Activated naive CD8-positive, alpha-beta T cell treated with anti-CD3 and anti-CD28 coated beads for 36 hours (primary cell): ENCODE measurements at places on chromosomes 4 and X. TPM values are rescaled to one million over a fixed set of nuclear protein-coding genes. Genes with fewer than 3 reads are reported as not detected.

Gene MAGEA12
- total RNA-seq = not detected

DNA sequence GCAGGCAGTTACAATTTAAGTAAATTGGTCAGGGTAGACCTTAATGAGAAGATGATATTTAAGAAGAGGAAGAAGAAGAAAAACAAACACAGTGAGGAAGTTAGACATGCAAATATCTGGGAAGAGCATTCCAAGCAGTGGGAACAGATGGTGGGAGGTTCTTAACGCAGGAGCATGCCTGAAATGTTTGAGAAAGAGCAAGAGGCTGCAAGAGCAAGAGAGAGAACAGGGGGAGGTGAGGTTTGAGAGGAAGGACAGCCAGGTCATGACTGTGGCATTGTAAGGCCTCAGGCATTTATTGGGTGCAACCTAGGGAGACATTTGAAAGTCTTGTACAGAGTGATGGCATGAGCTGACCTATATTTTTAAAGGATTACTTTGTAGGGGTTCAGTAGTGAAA is 136.0 kb downstream of the UGT8 start:
- DNase-seq = no peak
- peaks cover 5% of the 10 kb centered on the region for H3K27me3 ChIP-seq
- no peak overlapping the region for H3K4me3 ChIP-seq
- no peaks in the 10 kb centered on the region for H3K4me1 ChIP-seq
- H3K36me3 ChIP-seq = no peaks in the 10 kb centered on the region

GRCh38 chrX:43641691-43642090 is 14.4 kb upstream of the MAOA start:
- no peaks in the 10 kb centered on the region for H3K36me3 ChIP-seq
- H3K4me1 ChIP-seq = no peaks in the 10 kb centered on the region
- H3K27ac ChIP-seq = no peak overlapping the region
- H3K4me3 ChIP-seq = no peak overlapping the region
- H3K27me3 ChIP-seq = no peaks in the 10 kb centered on the region
- no peak for DNase-seq

- H3K4me1 ChIP-seq = no peaks in the 10 kb centered on the region
- H3K27me3 ChIP-seq = no peaks in the 10 kb centered on the region
- H3K4me3 ChIP-seq = no peak overlapping the region
- no peak overlapping the region for H3K27ac ChIP-seq
These were observed 35.6 kb upstream of the DCAF8L1 start for GRCh38 chrX:28016823-28017222.

DNA sequence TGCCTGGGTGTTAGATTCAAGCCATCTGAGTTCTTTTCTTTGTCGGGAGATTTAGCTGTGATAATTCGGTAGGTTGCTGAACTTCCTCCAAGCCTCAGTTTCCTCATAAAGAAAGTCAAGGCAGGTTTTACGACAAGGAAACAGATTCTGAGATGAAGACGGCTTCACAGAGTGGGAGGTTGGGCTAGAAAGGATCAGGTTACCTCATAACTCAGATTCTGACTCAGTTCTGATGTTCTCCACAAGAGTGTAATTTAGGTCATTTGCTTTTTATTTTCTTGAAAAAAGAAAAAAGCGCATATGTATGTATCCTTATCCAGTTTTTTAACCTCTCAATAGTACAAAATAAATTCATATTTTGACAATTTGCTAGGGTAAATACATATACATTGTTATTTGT is 47.2 kb upstream of the ELOVL6 start:
- no peak for DNase-seq
- no peaks in the 10 kb centered on the region for H3K36me3 ChIP-seq
- peaks cover 17% of the 10 kb centered on the region for H3K27me3 ChIP-seq
- no peak overlapping the region for H3K27ac ChIP-seq
- no peaks in the 10 kb centered on the region for H3K4me1 ChIP-seq

DNA sequence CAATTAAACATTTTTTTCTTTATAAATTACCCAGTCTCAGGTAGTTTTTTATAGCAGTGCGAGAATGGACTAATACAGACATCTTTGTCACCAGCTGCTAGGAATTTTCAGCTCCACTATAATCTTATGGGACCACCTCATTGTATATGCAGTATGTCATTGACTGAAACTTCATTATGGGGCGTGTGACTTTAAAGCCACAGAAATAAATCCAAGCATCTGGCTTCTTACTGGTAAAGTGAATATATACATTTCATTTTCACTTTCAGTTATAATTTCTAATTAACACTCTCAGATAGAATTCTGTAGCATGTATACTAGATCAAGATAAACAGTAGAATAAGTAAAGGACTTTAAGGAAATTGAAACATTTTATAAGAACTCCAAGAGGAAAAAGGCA is 21.9 kb downstream of the IL15 start:
- H3K27ac ChIP-seq = no peak overlapping the region
- no peak overlapping the region for H3K4me3 ChIP-seq
- no peaks in the 10 kb centered on the region for H3K36me3 ChIP-seq
- no peaks in the 10 kb centered on the region for H3K27me3 ChIP-seq
- H3K4me1 ChIP-seq = no peaks in the 10 kb centered on the region

DNA sequence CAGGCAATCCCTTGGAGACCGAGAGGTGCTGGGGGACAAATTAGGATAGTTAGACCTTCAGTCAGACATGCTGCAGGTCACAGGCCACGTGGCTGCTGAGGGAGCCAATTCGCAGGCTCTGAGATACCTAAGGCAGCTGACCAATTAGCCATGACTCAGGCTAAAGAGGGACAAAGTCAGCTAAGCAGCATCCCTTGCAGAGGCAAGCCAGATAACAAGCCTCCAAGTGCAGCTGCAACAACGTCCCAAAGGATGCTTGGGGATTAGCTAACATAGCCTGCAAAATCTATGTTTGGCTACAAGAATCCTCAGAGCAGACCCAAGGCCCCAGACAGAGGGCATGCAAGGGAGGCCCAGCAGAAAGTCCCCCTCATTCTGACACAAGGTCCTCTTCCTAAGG is 93.5 kb downstream of the SEL1L3 start:
- H3K36me3 ChIP-seq = peaks cover 13% of the 10 kb centered on the region
- H3K4me1 ChIP-seq = no peaks in the 10 kb centered on the region
- H3K27ac ChIP-seq = no peak overlapping the region
- no peak overlapping the region for H3K4me3 ChIP-seq
- no peak for DNase-seq

Gene OTC
- total RNA-seq = not detected

Gene GUF1
- 54.1 TPM for total RNA-seq

GRCh38 chr4:76257824-76258223 is 6.3 kb downstream of the FAM47E start:
- no peak overlapping the region for H3K27ac ChIP-seq
- DNase-seq = no peak
- H3K4me3 ChIP-seq = no peak overlapping the region
- no peaks in the 10 kb centered on the region for H3K36me3 ChIP-seq
- no peaks in the 10 kb centered on the region for H3K4me1 ChIP-seq
- peaks cover 27% of the 10 kb centered on the region for H3K27me3 ChIP-seq

- H3K4me3 ChIP-seq = no peak overlapping the region
- DNase-seq = no peak
- H3K27ac ChIP-seq = no peak overlapping the region
- H3K27me3 ChIP-seq = no peaks in the 10 kb centered on the region
- peaks cover 71% of the 10 kb centered on the region for H3K36me3 ChIP-seq
These were observed 200.0 kb downstream of the TBCK start for GRCh38 chr4:106116025-106116424.

Gene JCHAIN
- not detected for total RNA-seq

DNA sequence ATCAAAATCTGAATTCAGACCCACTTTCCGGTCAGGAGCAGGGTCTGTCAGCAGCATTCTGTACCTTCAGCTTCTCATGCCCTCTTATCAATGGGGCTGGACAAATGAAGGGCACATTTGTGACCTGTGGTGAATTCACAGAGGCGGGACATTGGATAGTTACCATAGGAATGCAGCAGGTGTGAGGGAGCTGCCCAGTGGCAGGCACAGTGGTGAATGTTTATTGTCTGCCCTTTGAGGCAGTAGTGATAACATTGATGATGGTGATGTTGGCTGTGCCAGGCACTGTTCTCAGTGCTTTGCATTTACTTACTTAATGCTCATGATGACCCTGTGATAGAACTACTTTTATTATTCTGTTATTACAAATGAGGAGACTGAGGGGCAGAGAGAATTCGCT is 101.2 kb upstream of the KIT start:
- H3K27me3 ChIP-seq = peaks cover 6% of the 10 kb centered on the region
- no peak for DNase-seq
- H3K4me1 ChIP-seq = no peaks in the 10 kb centered on the region
- H3K36me3 ChIP-seq = no peaks in the 10 kb centered on the region

DNA sequence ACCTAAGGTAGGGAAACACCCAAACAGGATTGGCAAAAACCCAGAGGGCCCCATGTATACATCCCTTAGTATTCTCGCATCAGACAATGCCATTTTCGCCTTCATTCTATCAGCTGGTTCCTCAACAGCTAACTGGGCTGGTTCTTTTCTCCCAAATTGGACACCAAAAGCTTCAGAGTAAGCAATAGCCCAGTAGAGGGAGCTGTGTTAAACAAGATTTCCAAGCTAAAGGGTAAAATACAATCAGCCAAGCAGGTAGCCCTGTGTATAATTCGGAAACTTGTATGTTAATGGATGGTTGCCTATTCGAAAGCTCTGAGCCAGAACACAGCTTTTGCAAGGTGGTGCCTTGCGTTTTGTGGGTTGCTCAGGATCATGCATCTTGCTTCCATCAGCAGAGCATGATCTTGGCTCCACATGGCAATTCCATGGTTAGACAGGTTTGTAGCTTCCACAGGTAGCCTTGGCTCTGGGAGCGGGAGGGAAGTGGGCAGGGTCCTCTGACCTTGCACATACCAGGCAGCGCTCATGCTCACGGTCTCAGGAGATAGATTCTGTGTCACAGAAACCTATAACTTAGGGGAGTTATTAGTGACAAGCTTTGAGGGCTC is 115.2 kb upstream of the LNX1 start:
- no peak overlapping the region for H3K4me3 ChIP-seq
- H3K4me1 ChIP-seq = peaks cover 12% of the 10 kb centered on the region
- H3K27me3 ChIP-seq = peaks cover 31% of the 10 kb centered on the region
- no peak for DNase-seq
- H3K36me3 ChIP-seq = no peaks in the 10 kb centered on the region
- H3K27ac ChIP-seq = no peak overlapping the region

- DNase-seq = no peak
- H3K36me3 ChIP-seq = peaks cover 4% of the 10 kb centered on the region
- no peaks in the 10 kb centered on the region for H3K27me3 ChIP-seq
- peaks cover 10% of the 10 kb centered on the region for H3K4me1 ChIP-seq
- no peak overlapping the region for H3K4me3 ChIP-seq
- no peak overlapping the region for H3K27ac ChIP-seq
These were observed 73.9 kb downstream of the CASP3 start for GRCh38 chr4:184575306-184575705.

DNA sequence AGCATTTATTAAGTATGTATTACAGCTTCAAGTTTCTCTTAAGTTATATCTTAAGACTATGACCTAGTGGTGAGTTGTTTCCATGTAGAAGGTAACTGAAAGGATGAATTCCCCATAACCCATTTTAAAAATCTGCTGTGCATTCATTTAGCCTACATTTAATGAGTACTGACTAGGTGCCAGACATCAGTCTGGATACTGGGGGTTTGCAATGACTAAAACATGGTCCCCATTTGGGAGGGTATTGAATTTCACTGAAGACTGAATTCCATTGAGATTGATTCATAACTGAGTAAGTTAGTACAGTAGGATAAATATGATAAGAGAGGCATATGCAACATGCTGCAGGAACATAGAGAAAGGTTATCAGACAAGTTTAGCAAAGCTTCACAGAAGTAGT is 241.5 kb downstream of the FRAS1 start:
- DNase-seq = no peak
- no peaks in the 10 kb centered on the region for H3K36me3 ChIP-seq
- peaks cover 7% of the 10 kb centered on the region for H3K4me1 ChIP-seq
- H3K4me3 ChIP-seq = no peak overlapping the region

DNA sequence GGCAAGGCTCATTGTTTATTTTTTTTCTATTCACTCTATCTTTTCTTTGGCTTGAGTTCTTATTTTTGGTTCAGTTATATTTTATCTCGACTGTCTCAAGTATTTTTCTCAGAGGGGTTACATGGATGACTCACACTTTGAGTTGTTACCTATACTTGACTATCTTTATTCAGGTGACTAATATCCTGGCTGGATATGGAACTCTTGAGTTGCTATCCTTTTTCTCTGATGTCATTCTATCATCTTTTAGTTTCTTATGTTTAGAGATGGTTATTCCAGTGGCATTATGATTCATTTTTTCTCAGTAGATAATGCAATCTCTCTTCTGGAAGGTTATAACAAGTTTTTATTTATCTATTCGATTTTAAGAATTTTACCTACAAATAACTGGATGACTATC is 117.9 kb downstream of the COX18 start:
- no peak overlapping the region for H3K4me3 ChIP-seq
- H3K4me1 ChIP-seq = peaks cover 13% of the 10 kb centered on the region
- H3K36me3 ChIP-seq = no peaks in the 10 kb centered on the region
- peak overlapping the region; percentile 5 for H3K27ac ChIP-seq

Gene NPY2R
- total RNA-seq = not detected

Gene TMSB15C
- 2.5 TPM for total RNA-seq

GRCh38 chr4:88659055-88659889 is 38.4 kb downstream of the NAP1L5 start:
- H3K4me1 ChIP-seq = peaks cover 18% of the 10 kb centered on the region
- peak; percentile 11 for DNase-seq
- H3K4me3 ChIP-seq = no peak overlapping the region

GRCh38 chr4:139177049-139177868 is at the start of gene ELF2:
TSS of gene ELF2 (minus strand) at chr4:139177218. CDS start at chr4:139137701, 39,517 bp downstream.
- peak within 1 kb of the TSS; percentile 84 for H3K27ac ChIP-seq
- peaks cover 22% of the 10 kb centered on the region for H3K27me3 ChIP-seq
- peaks cover 11% of the 10 kb centered on the region for H3K4me1 ChIP-seq
- H3K4me3 ChIP-seq = peak within 1 kb of the TSS; percentile 88
- no peaks in the 10 kb centered on the region for H3K36me3 ChIP-seq

GRCh38 chr4:77052352-77052751 is 23.4 kb downstream of the CCNI start:
- peak overlapping the region; percentile 62 for H3K27ac ChIP-seq
- H3K4me3 ChIP-seq = no peak overlapping the region
- no peaks in the 10 kb centered on the region for H3K27me3 ChIP-seq
- H3K4me1 ChIP-seq = peaks cover 8% of the 10 kb centered on the region
- DNase-seq = peak; percentile 43
- peaks cover 33% of the 10 kb centered on the region for H3K36me3 ChIP-seq
